ENCODE measurements at places on chromosomes 13 and 19. TPM values are rescaled to one million over a fixed set of nuclear protein-coding genes. Genes with fewer than 3 reads are reported as not detected.
A peak's percentile ranks its signal among the peaks of the same experiment; 100 is the strongest.

NEK5 gene
- not detected for total RNA-seq

CASP14 gene
- not detected for total RNA-seq

C3 gene
- total RNA-seq: 0.56 TPM

TUBA3C gene
- total RNA-seq: not detected

CD209 gene
- total RNA-seq: not detected

APLP1 gene
- total RNA-seq: 14.7 TPM

MCEMP1 gene
- total RNA-seq: not detected

PLK5 gene
- 0.54 TPM for total RNA-seq

NCR1 gene
- total RNA-seq: not detected

DNA sequence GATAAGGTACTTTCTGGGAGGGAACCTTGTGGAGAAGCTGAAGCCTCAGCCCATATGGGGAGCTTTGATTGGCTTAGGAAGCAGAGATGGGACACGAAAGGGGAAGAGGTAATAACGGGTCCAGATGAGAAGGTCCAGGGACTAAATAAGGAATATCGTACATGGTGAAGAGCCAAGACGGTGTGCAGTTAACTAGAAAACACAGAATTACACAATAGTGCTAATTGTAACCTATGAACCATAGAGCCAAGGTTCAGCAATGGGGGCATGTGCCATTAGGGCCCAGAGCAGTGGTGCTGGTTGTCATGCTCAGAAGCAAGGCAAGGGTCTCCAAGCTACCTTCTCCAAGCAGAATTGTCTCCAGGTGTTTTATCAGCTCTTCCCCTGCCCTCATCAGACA, 106.1 kb downstream of the IRS2 start:
- peaks cover 20% of the 10 kb centered on the region for H3K27me3 ChIP-seq
- H3K4me3 ChIP-seq: no peak overlapping the region
- H3K27ac ChIP-seq: no peak overlapping the region
- no peak for DNase-seq

DNA sequence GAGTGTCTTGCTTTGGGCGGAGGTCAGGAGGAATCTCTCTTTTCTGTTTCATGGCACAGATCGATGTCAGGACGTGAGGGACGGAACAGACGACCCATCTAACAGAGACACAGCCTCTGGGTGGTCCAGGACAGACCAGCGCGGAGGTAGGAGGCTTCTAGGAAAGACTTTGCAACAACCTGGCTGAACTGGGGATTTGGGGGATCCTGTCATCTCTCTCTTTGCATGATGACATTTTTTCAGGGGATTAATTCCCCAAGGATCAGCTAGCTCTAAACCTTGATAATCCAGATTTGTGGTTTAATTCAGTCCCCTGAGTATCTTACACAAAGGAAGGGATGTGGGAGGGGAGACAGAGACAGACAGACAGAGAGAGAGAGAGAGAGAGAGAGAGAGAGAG, 14.4 kb downstream of the CABP5 start:
- peaks cover 16% of the 10 kb centered on the region for H3K27me3 ChIP-seq
- H3K4me1 ChIP-seq: no peaks in the 10 kb centered on the region
- no peak overlapping the region for H3K4me3 ChIP-seq
- no peak overlapping the region for H3K27ac ChIP-seq

DNA sequence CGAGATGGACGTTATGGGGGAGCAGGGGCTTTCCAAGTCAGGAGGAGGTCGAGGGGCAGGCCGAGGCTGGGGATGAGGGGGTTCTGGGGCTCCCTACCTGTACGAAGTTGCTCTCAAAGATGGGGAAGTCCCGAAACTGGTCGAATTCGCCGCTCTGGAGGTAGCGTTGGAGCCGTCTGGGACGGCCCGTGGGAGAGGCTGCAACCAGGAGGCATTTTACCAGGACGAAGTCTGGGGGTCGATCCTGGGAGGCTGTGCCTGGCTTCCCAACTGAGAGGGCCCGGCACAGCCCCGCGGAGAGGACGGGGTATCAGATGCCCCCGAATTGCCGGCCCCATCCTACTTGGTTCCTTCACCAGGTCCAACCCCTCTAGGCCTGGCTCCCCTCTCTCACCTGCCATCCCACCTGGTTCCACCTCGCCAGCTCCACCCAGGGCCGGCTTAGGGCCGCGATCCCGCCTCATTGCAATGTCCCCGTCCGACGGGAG, 527 bp upstream of the EMC10 start:
- H3K4me3 ChIP-seq: peak overlapping the region; percentile 96
- H3K27ac ChIP-seq: peak overlapping the region; percentile 60
- no peaks in the 10 kb centered on the region for H3K27me3 ChIP-seq
- H3K4me1 ChIP-seq: peaks cover 16% of the 10 kb centered on the region
- peaks cover 5% of the 10 kb centered on the region for H3K36me3 ChIP-seq

DNA sequence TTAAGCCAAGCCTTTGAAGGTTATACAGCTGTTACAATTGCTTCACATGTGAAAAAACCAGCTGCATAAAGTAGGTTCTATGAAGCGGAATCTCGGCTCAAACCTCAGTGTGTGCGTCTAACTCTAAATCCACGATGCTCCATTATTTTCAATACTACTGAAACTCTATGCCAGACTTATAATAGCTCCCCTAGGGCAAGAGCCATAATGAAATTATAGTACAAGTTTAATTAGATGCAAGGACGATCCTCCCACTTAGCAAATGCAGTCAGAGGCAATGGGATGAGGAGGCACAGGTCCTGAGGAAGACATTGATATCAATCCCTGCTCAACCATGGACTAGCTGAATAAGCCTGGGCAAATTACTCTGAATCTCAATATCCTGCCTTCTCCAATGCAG, 31.1 kb downstream of the SLC7A1 start:
- H3K4me1 ChIP-seq: peaks cover 49% of the 10 kb centered on the region
- H3K27ac ChIP-seq: no peak overlapping the region
- no peaks in the 10 kb centered on the region for H3K27me3 ChIP-seq
- DNase-seq: no peak
- H3K4me3 ChIP-seq: no peak overlapping the region

GRCh38 chr13:71853725-71854124, 13.3 kb downstream of the DACH1 start:
- no peak for DNase-seq
- no peak overlapping the region for H3K27ac ChIP-seq
- no peaks in the 10 kb centered on the region for H3K4me1 ChIP-seq
- H3K27me3 ChIP-seq: peaks cover 28% of the 10 kb centered on the region
- no peak overlapping the region for H3K4me3 ChIP-seq

Measured in osteocyte (in vitro differentiated cells).